ENCODE measurements at places on chromosomes 5 and 9. TPM values are rescaled to one million over a fixed set of nuclear protein-coding genes. Genes with fewer than 3 reads are reported as not detected.

POLR3G gene
- total RNA-seq = 23.4 TPM

DNA sequence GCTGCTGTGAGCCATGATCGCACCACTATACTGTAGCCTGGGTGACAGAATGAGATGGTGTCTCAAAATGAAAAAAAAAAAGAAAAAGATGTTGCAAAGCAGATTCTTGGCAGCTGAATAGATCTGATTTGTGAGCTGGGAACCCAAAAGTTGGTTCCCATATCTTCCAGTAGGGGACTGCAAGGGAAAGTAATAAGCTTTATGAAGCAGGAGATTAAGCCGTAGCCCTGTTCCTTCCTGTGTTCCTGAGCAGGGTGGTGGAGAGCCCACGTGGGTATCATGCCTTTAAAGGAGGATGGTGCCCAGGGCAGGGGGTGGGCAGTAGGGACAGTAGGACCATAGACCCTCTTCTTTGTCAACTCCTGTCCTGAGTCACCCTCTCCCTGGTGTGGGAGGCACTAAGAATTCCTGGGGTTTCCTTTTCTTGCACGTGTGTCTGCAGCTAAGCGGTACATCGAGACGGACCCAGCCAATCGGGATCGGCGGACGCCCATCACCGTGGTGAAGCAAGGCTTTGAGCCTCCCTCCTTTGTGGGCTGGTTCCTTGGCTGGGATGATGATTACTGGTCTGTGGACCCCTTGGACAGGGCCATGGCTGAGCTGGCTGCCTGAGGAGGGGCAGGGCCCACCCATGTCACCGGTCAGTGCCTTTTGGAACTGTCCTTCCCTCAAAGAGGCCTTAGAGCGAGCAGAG, 37.9 kb downstream of the STOM start:
- DNase-seq = no peak

ZNF354C gene
- 4.3 TPM for total RNA-seq

DNA sequence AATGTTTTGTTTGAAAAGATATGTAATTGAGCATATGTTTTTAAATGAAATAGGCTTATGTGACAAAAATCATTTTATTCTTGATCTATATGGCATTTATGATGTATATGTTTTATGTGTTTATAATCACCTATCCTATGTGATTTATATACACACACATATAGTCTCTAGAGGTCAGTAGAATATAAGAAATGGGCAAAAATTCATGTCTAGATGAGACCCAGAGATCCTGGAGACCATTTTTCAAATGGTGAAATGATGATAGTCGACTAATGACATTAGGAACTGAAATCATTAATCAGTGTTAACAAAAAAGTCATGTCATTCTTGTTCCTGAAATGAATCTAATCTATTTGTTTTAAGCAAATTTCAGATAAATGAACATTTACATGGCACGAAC, 709.2 kb upstream of the WWC1 start:
- DNase-seq = no peak

PELO gene
- total RNA-seq = 12.4 TPM

DNA sequence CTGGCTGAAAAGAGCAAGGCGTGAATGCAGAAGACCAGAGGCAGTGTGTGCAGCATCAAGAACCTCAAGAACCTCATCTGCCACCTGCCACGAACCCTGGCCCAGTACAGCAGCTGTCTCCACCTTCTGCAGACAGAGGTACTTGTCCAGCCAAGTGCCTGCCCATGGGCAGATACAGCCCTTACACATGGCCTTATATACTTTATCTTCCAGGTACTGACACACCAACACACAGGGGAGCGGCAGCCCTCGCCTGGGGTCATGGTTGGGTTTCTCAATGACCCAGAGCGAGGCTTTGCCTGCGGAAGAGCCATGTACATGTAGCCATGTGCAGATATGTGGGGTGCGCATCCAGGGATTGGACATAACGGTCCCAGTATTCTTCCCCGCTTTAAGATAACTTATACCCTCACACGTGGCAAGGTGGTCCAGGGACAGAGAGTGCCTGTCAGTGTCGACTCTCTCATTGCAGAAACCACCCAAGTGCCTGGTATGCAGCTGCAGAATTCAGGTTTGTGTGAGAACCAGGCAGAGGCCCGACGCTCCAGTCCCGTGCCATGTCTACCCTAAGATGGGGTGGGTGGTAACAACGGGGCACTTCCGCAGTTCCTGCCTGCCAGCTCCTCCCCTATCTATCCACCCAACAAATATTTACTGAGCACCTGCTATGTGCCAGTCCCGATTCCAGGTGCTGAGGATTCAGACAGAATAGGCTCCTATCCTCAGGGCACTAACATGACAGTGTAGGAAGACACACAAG, 206.9 kb downstream of the FSTL4 start:
- no peak for DNase-seq

GRCh38 chr9:101738566-101739183, at the start of gene GRIN3A:
GRIN3A (minus strand) TSS chr9:101738647; CDS start chr9:101737979, 668 bp downstream.
- DNase-seq = no peak

ZFP2 gene
- total RNA-seq = 1.2 TPM

DNA sequence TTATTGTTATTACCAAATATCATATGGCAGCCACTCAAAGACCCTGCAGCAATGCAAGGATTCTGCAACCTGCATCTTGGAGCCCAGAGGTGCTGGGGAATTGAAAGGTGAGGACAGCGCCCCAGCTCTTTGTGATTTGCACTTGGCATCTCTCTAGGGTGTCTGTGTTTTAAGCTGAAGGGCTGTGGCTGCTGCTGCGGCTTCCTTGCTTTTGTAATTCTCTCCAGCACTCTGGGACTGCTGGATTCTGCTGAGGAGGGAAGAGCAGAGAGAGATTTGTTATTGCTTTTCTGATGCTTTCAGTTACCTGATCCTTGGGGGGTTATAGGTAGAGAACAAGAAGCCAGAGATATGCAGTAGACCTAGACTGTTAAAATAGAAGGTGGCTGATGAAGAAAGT, 562.4 kb downstream of the EBF1 start:
- DNase-seq = no peak

- DNase-seq = no peak
Observed at GRCh38 chr9:95522871-95523370, 6.2 kb upstream of the PTCH1 start.

DNA sequence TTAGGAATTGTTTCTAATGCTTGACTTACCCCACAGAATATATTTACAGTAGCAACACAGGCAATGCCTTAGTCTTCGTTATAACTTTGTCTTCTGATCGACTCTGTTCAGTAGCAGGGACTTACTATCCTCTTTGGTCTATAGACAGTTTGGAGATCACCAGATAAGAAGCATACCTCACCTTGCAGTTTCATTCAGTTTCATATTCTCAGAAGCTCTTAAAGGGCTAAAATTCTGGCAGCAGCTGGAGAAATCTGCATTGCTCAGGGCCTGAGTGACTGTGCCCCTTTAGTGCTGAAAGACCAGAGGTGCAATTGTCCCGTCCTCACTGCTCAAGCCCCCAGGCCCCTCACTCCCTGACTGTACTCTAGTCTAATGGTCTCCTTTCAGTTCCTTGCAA, 26.0 kb downstream of the ZBTB43 start:
- DNase-seq = no peak

DNA sequence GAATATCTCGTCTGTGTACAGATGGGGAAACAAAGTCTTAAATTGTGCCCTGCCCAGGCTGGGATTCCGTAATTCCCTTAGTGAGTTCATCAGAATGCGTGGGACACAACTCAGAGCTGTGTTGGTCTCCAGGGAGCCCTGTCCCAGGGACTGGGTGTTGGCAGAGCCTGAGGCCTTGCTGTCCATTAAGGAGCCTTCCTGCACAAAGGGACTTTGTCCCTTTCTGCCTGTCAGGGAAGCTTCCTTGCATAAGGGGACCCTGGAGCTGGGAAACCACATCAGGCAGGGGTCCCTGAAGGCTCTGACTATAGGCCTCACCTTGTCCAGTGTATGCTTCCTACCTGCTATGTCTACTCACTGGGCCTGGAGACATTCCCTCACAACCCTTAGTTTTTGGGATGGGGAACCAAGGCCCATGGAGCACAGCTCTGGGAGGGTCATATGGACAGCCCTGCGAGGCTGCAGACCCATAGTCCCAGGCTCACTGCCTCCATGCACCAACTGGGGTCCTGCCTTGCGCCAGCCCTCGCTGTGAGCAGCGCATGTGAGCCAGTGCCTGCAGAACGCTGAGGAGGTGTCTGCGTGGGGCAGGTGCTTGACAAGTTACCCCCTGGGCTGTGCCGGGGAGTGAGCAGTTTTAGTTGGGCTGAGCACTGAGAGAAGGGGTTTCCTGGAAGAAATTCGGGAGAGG, 1.6 kb downstream of the CARD19 start:
- DNase-seq = no peak

DNA sequence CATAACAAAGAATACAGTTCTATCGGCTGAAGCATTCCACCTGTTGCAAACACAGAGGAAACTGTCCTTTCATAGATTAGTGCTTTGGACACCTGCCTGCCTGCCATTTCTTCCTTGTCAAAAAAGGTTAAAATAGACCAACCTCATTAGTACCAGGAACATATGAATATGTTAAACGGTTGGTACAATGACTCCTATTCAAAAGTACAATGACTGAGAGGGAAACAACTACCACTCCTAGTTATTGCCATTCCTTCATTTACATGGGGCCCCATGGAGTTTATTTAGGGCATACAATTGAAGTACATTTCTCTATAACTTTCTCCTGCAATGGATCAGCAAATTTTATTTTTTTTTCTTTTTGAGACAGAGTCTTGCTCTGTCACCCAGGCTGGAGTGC, 77.4 kb upstream of the PIP5K1B start:
- DNase-seq = no peak

DDX4 gene
- not detected for total RNA-seq

Data from Panc1 (cell line).